AG10803 (cell line): ENCODE measurements at places on chromosomes 5 and 9.

DNA sequence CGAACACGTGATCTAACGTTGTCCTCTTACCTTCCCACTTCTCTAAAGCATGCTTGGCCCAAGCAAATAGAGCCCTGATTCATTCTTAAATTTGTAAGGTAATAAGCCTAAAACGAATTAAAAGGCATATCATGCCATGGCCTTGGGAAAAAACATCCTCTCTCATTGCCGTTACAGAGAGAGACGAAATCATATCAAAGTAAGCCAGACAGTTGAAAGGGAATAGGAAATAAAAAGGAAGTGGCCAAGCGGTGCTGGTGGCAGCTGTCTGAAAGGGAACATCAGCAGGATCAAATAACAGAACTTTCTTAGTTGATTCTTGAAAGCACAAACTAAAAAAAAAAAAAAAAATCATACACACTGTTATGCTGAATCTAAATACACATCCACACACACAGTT, 49.1 kb upstream of the CDH6 start:
- DNase-seq, result no peak

GRCh38 chr9:106682420-106682819, 180.5 kb upstream of the ZNF462 start:
- no peak for DNase-seq

DNA sequence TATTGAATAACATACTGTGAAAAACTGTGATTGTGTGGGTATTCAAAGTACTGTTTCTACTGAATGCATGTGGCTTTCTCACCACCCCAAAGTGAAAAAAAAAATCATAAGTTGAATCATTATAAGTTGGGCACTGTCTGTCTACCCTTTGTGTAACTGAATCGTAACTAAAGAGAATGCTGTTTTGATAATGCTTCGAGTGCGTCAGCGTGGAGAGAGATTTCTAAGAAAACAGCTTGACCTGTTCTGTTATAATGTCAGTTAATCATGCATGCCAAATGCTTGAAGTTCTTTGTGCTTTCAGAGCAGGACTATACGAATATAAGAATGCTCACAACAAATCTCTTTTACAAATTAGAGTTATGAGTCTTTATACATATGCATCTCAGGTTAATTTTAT, 148.8 kb upstream of the SGCD start:
- no peak for DNase-seq

- no peak for DNase-seq
Measured at GRCh38 chr9:96395964-96396363, 12.5 kb upstream of the SLC35D2 start.

DNA sequence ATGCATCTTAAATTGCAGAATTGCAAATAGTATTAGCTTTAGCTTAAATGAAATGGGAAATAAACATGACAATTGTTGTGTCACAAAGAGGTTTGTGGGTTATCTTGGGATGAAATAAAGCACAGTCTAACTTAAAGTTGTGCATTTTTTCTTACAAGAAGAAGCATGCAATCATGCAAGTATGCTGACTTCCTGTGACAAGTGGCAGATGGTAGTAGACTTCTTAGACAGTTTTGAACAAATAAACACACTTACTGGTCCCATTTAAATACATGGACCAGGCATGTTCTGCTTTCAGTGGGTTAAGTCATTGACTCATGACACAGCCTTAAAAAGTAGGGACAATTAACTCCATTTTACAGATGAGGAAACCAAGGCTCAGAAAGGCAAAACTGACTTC, 15.9 kb upstream of the C5orf63 start:
- peak; percentile 22 for DNase-seq

DNA sequence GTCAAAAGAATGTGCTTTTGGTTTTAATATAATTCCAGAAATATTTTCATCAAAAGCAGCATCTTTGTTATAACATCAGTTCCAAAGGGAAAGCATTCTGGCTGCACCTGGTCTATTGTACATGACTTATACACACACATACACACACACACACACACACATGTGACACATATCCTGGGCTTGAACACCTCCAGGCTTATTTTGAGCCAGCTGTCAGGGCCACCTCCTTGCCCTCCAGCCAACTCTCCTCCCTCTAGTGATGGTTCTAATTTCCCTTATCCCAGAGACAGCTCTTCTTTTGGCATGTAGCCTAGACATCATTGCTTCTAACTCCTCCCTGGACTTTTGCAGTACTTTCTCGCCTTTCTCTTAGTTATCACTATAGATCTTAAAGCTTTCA, 115.0 kb downstream of the PIK3R1 start:
- DNase-seq, result peak; percentile 53

DNA sequence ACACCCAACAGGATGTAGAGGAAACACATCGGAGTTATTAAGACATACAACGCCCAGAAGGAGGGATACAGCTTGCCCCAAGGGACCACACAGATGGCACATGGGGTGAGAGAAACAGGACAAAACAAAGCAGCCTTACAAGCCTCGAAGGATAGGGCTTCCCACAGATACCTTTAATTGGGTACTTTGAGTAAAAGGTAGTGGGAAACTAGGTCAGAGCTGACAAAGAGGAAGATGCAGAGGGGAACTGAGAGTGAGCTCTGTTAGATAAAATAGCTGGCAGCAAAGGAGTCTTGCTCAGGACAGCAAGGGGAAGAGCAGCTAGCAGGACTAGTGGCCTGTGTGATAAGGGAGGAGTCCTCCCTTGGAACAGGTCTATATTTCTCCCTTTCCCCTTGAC, 48.2 kb downstream of the OTP start:
- no peak for DNase-seq

DNA sequence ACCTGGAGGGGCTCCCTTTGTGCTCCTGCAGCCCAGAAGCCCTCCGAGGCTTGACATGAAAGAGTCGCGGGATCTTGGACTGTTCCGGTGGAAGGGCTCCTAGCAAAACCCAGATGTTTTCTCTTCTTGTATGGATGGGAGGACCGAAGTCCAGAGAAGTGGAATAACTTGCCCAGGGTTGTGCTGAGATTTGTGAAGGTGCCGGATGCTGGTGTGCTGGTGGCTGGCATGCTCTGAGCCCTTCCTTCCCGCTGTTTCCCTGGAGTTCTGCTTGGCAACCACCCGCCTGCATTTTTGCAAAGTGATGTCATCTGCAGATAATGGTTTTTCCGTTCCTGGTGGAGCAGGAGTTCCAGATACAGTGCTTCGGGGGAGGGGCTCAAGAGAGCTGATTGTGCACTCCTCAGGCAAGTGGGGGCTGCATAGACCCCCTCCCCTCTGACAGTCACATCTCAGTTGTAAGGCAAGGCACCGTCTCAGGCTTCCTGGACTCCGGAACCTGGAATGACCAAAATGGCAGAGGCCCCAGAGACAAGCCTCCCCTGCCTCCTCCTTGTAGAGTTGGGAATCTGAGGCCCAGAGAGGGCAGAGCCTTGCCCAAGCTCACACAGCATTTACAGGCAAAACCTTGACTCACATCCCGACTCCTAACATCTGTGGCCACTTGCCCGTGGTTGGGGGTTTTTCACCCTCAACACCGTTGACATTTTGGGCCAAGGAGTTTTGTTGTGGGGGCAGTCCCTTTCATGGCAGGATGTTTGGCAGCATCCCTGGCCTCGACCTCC, 157.0 kb downstream of the RGS3 start:
- peak; percentile 95 for DNase-seq

- DNase-seq, result no peak
Measured at GRCh38 chr5:96671441-96671840, 9.3 kb downstream of the CAST start.

DNA sequence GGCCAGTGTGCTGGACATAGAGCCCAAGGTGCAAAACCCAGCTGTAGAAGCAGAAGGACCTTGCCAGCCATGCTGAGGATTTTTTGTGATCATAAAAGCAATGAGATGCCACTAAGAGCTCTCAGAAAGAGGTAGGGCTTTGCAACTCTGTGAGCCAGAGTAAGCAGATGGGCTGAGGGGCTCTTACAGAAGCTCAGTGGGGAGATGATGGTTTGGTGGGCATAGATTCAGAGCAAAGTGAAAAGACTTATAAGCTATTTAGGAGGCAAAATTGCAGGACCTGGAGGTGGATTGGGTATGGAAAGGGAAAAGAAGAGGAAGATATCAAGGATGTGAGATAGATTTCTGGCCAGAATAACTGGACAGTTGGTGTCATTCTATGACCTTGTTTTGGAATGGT, 302.0 kb downstream of the NTRK2 start:
- DNase-seq, result no peak

DNA sequence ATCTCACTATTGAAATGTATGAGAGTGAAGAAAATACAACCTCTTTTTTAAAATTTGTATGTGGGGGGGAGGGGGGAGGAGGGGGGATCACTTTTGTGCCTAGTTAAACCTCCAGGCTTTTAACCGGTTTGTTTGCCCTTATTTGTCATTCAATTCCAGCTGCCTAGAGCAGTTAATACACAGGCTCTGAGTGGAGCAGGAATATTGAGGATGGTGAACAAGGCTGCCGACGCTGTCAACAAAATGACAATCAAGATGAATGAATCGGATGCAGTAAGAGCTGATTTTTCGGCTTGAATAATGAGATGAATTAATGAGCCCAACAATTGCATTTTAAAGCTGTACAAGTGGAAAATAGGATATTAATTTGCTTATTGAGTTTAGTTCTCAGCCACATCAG, 28.7 kb upstream of the SNX24 start:
- no peak for DNase-seq

DNA sequence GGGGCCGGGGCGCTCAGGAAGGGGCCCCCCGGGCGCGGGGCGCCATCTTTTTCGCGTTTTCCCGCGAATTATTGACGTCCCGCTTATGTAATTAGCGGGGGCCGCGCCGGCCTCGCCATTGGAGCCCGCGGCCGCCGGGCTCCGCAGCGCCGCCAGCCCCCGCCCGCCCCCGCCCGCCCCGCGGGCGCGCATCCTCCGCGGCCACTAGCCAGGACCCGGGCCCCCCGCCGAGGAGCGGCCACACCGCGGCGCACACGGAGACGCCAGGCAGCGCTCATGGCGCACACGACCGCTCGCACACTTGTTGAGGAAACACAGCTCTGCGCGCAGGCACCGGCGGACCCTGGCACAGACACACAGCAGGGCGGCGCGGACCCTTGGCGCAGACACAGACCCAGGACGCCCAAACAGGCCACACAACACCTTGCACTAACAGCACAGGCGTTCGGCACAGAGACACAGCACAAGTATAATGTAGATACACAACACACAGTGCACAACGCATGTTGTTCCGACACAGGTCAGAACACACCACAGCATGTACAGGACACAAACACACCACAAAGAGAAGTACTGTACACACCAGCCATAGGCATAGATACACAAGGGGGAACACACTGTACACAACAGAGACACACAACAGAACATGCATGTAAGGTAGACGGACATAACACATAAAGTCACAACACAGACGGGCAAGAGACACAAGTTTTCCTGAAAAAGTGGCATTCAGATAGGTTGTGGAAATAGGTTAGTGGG, 467 bp upstream of the PHF19 start:
- DNase-seq, result peak; percentile 44

DNA sequence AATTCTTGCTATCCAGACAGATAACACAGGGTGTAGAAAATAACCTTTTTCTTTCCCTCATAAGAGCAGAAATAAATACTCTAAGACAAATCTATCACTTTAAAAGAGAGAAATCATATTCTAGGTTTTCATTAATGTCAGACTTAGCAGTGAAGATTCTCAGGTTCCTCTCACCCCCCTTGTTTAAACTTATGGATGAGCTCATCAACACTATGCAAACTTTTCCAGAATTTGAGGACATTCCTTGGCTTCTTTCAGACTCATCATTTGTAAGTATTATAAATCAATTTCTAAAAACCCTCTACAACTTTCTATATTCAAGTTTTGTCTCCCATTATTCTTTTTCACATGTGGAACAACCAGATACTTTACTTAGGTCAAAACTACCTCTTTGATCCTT, 374.9 kb upstream of the TRPC7 start:
- DNase-seq, result no peak

GRCh38 chr9:126448136-126448535, 121.5 kb downstream of the MVB12B start:
- DNase-seq, result no peak

- DNase-seq, result no peak
Measured at GRCh38 chr5:77733130-77733529, 43.0 kb downstream of the TBCA start.

- DNase-seq, result no peak
Measured at GRCh38 chr9:111659691-111660090, 1.7 kb upstream of the GNG10 start.

DNA sequence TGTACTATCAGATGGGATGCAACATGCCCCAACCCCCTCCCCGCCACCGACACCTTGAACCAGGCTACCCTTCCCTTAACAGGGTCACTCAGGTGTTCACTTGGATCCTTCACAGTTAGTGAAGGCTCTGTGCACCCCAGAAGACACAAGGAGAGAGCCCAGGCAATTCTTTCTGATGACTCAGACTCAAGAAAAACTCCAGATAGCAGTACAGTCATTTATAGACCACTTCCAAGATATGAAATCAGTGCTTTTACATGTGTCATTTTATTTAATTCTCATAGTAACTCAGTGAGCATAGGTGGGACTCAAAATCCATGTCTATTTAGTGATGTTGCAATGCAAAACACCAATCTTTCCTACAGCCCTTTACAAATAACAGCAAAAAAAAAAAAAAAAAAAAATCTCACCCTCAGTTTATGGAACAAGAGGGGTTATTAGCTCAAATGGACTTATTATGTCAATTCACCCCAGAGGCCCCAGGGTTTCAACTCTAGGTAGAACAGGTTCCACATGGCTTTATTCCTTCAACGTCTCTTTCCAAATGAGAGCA, 71.9 kb downstream of the FOXD1 start:
- DNase-seq, result peak; percentile 49

- DNase-seq, result peak; percentile 14
Measured at GRCh38 chr5:168434746-168435321, 51.4 kb upstream of the RARS1 start.

GRCh38 chr5:119795768-119796167, 166.4 kb downstream of the FAM170A start:
- DNase-seq, result no peak

DNA sequence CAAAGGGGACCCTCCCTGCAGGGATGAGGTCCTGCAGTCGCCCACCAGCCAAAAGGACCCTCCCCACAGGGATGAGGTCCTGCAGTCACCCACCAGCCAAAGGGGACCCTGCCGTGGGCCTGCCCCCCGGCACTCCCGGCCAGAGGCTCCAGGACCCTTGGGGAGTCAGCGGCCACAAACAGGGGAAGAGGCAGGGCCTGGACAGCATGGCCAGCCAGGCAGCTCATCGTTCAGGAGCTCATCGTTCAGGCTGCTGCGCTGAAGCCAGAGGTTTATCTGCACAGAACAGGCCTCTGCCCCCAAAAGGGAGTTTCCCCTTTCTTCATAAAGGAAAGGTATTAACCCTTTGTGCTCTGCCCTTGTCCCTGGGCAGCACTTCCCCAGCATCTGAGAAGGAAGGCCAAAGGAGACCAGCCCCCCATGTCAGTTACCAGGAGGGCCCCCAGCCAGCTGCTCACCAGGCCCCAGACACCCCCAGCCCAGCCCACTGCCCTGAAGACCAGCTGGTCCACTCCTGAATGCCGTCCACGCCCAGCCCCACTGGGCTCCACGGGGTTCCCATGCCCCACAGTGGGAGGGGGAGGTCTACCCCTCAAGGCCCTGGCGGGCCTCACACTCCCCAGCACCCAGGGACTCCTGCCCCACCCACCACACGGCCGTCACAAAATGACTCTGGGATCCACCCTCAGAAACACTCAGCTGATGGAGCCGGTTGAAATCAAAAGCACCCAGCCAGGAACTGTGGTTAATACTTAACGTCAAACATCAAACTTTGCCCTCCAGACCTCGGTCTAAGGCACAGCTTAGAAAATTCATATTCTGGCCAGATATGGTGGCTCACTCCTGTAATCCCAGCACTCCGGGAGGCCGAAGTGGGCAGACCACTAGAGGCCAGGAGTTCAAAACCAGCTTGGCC, 6.3 kb downstream of the SLC12A7 start:
- DNase-seq, result no peak

GRCh38 chr9:81804306-81804705, 115.0 kb upstream of the TLE1 start:
- DNase-seq, result peak; percentile 63
